ENCODE measurements at places on chromosomes 4 and X. TPM values are rescaled to one million over a fixed set of nuclear protein-coding genes. Genes with fewer than 3 reads are reported as not detected.
A peak's percentile ranks its signal among the peaks of the same experiment; 100 is the strongest.

The NAP1L3 gene
- 0.06 TPM for polyA plus RNA-seq

- H3K4me3 ChIP-seq = no peak overlapping the region
- H3K4me1 ChIP-seq = peaks cover 17% of the 10 kb centered on the region
- no peaks in the 10 kb centered on the region for H3K36me3 ChIP-seq
- H3K27me3 ChIP-seq = no peaks in the 10 kb centered on the region
Observed at GRCh38 chr4:123421227-123421936, 24.8 kb downstream of the SPRY1 start.

The USP51 gene
- 0.91 TPM for polyA plus RNA-seq

- H3K36me3 ChIP-seq = no peaks in the 10 kb centered on the region
- H3K27ac ChIP-seq = no peak overlapping the region
- H3K4me1 ChIP-seq = peaks cover 4% of the 10 kb centered on the region
- no peaks in the 10 kb centered on the region for H3K27me3 ChIP-seq
Observed at GRCh38 chr4:140308366-140309123, 64.9 kb upstream of the SCOC start.

DNA sequence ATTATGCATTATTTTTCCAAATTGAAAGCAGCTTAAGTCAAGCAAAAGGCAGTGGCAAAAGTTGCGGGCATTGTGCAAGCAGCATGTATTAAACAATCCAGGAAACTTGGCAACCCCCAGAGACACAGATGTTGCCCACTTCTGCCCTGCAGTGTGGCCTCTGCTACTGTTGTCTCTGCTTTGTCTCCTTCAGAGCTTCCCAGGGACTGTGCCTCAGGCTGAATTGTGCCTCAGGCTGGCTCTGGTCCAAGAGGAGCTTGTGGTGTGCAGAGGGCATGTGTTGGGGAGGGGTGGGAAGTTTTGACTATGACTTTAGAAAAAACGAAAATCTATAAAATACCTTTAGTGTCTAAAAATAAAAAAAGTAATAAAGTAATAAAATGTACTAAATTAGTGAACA, 201.4 kb downstream of the CCSER1 start:
- DNase-seq = no peak
- H3K4me1 ChIP-seq = no peaks in the 10 kb centered on the region
- H3K36me3 ChIP-seq = no peaks in the 10 kb centered on the region
- H3K27me3 ChIP-seq = no peaks in the 10 kb centered on the region
- H3K4me3 ChIP-seq = no peak overlapping the region
- H3K27ac ChIP-seq = no peak overlapping the region

DNA sequence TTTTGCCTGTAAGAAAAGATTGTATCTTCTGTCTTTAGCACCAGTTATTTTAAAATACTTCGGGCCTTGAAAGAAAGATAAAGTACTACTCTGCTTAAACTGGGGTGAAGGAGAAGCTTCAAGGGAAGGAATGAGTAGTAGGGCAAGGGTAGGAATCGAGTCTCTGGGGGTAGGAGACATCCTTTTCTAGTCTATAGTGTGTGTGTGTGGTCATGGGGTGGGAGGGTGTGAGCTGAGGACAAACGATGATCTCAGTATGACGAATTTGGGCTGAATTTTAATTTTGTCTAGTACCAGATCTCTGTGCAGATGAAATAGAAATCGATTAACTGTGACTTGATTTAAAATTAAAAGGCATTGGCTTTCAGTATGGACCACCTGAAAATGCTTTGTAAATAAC, 3.3 kb upstream of the MYOZ2 start:
- no peak overlapping the region for H3K4me3 ChIP-seq
- H3K4me1 ChIP-seq = no peaks in the 10 kb centered on the region
- DNase-seq = no peak

DNA sequence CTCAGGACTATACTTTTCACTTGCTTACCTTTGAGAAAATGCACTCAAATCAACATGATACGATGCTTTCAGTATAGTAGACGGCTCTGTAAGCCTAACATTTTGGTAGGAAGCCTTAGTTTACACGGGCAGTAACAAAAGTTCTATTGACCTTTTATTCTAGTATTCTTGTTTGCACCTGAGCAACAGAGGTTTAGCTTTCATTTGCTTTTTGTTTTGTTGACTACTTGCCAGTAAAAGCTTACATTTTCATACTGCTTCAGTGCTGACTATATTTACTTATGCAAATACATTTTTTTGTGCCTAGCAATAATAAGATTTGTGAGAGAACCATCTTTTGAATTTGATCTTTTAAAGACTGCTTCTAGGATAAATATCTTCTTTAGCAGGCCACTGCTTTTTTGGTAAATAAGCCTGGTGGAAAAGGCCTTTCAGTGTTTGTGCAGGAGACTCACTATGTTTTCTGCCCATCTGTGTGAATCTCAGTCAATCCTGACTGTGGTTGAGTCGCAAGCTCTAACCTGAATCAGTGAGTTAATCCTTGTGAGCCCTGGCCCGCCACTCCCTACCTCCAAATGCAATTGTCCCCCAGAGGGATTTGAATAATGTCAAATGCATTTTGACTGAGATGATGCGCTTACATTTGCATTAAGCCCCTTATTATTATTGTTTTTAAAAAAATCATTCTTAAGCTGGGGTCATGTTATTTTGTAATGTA, 21.9 kb downstream of the FHIP1A start:
- no peak for DNase-seq
- H3K4me3 ChIP-seq = no peak overlapping the region
- H3K4me1 ChIP-seq = no peaks in the 10 kb centered on the region

The TRPC5OS gene
- 0.13 TPM for polyA plus RNA-seq

- no peaks in the 10 kb centered on the region for H3K27me3 ChIP-seq
- no peak overlapping the region for H3K27ac ChIP-seq
- H3K4me3 ChIP-seq = no peak overlapping the region
Observed at GRCh38 chrX:43661521-43662240, 5.6 kb downstream of the MAOA start.

The DDIT4L gene
- polyA plus RNA-seq = not detected

The FGF5 gene
- polyA plus RNA-seq = not detected

DNA sequence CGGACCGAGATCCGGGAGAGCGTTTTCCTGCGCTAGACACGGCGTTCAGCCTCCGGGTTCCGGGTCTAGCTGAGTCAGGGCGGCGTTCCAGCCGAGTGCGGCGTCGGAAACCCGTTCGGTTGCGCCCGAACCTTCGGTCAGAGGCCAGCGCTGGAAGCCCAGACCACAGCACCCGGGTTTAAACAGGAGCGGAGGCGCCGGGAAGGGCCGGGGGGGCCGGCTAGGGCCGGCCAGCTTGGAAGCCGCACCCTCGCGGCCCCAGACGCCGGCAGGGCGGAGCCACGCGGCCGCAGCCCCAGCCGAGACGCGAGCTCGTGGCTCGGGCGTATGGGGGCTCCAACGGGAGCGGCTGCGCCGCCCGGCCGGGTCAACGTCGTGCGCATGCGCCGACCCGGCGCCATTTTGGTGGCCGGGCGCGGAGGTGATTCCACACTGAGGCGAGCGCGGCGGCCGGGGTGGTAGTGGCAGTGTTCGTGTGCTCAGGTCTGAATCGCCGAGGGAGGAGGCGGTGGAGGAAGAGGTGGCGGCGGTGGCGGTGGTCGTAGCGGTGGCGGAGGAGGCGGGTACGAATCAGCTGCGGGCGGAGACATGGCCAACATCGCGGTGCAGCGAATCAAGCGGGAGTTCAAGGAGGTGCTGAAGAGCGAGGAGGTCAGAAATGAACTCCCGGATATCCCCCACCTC, at the start of gene UBE2K:
Gene UBE2K (plus strand): TSS at position 397 of the 684 bp plus-strand sequence. CDS start 192 bp downstream, at position 589.
- DNase-seq = peak; percentile 94
- H3K4me3 ChIP-seq = peak within 1 kb of the TSS; percentile 96
- H3K27ac ChIP-seq = peak within 1 kb of the TSS; percentile 90
- peaks cover 23% of the 10 kb centered on the region for H3K4me1 ChIP-seq

The TEX13D gene
- polyA plus RNA-seq = not detected

The XPNPEP2 gene
- 0.14 TPM for polyA plus RNA-seq

The TACR3 gene
- polyA plus RNA-seq = not detected

GRCh38 chrX:71056867-71057266, 11.3 kb downstream of the SNX12 start:
- peak overlapping the region; percentile 4 for H3K27ac ChIP-seq
- H3K36me3 ChIP-seq = peaks cover 19% of the 10 kb centered on the region
- H3K4me1 ChIP-seq = peaks cover 3% of the 10 kb centered on the region
- DNase-seq = no peak

GRCh38 chr4:38920186-38920585, 52.6 kb downstream of the FAM114A1 start:
- no peaks in the 10 kb centered on the region for H3K36me3 ChIP-seq
- DNase-seq = no peak
- H3K4me1 ChIP-seq = peaks cover 7% of the 10 kb centered on the region
- H3K4me3 ChIP-seq = no peak overlapping the region
- H3K27me3 ChIP-seq = no peaks in the 10 kb centered on the region

GRCh38 chrX:39842281-39842973, 255.3 kb downstream of the BCOR start:
- H3K27ac ChIP-seq = no peak overlapping the region
- DNase-seq = no peak
- no peaks in the 10 kb centered on the region for H3K4me1 ChIP-seq

- no peaks in the 10 kb centered on the region for H3K27me3 ChIP-seq
- peaks cover 28% of the 10 kb centered on the region for H3K4me1 ChIP-seq
- no peaks in the 10 kb centered on the region for H3K36me3 ChIP-seq
- no peak for DNase-seq
Observed at GRCh38 chrX:42978655-42979379, 200.9 kb upstream of the PPP1R2C start.

DNA sequence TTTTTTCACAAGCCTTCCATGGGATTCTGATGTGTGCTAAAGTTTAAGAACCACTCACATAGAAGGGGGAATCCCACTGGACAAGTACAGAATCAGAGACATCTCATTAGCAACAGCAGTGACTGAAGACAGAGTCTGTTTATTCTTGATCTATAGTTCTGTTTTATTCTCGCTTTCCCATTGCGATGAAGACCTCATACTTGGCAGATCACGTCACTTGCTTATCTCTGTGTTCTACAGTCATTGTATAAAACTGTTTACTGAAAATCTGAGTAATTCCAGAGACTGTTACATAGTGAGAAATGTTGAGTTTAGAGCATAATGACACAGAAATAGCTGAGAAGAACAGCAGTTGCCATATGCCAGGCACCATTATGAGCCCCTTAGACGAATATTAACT, 185.5 kb downstream of the PTTG2 start:
- no peaks in the 10 kb centered on the region for H3K4me1 ChIP-seq
- no peak overlapping the region for H3K4me3 ChIP-seq
- H3K36me3 ChIP-seq = peaks cover 4% of the 10 kb centered on the region

- H3K27me3 ChIP-seq = no peaks in the 10 kb centered on the region
- no peaks in the 10 kb centered on the region for H3K36me3 ChIP-seq
- DNase-seq = no peak
Observed at GRCh38 chr4:181468451-181468850, 774.8 kb upstream of the TENM3 start.

- H3K4me1 ChIP-seq = no peaks in the 10 kb centered on the region
- no peak for DNase-seq
- H3K36me3 ChIP-seq = no peaks in the 10 kb centered on the region
- H3K27ac ChIP-seq = no peak overlapping the region
- H3K4me3 ChIP-seq = no peak overlapping the region
Observed at GRCh38 chrX:105260291-105261043, 40.0 kb upstream of the TEX13A start.

DNA sequence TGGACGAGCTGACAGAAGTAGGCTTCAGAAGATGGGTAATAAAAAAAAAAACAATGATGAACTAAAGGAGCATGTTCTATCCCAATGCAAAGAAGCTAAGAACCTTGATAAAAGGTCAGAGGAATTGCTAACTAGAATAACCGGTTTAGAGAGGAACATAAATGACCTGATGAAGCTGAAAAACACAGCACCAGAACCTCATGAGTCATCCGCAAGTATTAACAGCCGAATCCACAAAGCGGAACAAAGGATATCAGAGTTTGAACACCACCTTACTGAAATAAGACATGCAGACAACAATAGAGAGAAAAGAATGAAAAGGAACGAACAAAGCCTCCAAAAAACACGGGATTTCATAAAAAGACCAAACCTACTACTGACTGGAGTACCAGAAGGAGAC, 10.5 kb downstream of the NELFA start:
- H3K27ac ChIP-seq = no peak overlapping the region
- peaks cover 2% of the 10 kb centered on the region for H3K36me3 ChIP-seq
- no peak for DNase-seq
- no peaks in the 10 kb centered on the region for H3K4me1 ChIP-seq
- no peaks in the 10 kb centered on the region for H3K27me3 ChIP-seq

DNA sequence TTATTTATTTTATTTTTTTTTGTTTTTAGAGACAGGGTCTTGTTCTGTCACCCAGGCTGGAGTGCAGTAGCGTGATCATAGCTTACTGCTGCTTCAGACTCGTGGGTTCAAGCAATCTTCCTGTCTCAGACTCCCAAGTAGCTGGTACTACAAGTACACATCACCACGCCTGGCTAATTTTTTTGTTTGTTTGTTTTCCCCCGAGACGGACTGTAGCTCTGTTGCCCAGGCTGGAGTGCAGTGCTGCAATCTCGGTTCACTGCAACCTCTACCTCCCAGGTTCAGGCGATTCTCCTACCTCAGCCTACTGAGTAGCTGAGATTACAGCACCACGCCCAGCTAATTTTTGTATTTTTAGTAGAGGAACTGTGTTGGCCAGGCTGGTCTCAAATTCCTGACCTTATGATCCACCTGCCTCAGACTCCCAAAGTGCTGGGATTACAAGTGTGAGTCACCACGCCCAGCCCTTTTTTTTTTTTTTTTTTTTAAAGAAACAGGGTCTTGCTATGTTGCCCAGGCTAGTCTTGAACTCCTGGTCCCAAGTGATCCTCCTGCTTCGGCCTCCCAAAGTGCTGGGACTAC, 32.2 kb downstream of the COPS4 start:
- no peak overlapping the region for H3K4me3 ChIP-seq
- no peaks in the 10 kb centered on the region for H3K4me1 ChIP-seq
- peaks cover 8% of the 10 kb centered on the region for H3K36me3 ChIP-seq
- DNase-seq = no peak
- no peaks in the 10 kb centered on the region for H3K27me3 ChIP-seq
- H3K27ac ChIP-seq = no peak overlapping the region

DNA sequence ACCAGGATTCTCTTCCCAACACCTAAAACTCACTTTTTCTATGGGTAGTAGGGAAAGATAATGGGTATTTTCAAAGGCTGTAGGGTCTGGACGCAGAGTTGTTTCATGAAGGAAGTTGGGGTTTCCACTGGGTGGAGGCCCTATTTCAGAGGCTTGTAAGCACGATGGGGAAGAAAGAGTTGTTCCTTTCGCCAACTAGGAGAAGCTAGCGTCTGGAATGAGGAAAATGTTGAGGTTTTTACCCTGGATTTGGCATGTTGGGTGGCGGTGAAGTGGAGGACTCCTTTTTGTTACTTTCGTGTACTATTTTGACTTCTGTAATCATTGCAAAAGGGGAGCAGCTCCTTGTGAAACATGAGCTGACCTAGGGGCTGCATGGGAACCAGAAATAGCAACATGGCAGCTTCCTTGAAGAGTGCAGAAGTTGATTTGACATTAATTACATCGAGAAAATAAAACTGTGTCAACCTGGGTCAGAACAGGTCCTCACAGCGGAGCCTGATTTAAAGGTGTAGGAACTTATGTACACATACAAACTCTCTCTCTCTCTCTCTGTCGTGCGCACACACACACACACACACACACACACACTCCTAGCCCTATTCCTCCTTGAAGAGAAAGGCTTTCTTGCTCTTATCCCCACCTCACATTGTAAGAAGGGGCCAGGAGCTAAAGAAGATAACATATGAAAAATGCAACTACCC, 19.1 kb downstream of the VSIG4 start:
- H3K36me3 ChIP-seq = peaks cover 22% of the 10 kb centered on the region
- DNase-seq = peak; percentile 34
